ENCODE measurements at places on chromosomes 4 and X.

GRCh38 chr4:79083406-79084010 lies 144.3 kb upstream of the PAQR3 start:
- no peak for DNase-seq

GRCh38 chr4:181870326-181870725 lies 372.9 kb upstream of the TENM3 start:
- no peak for DNase-seq

- no peak for DNase-seq
Observed at GRCh38 chr4:158835226-158836001, 66.6 kb downstream of the FNIP2 start.

GRCh38 chrX:7514871-7515599 lies 327.9 kb upstream of the VCX start:
- DNase-seq = no peak

GRCh38 chrX:40182615-40183014 lies 84.9 kb upstream of the BCOR start:
- DNase-seq = no peak

- DNase-seq = no peak
Observed at GRCh38 chr4:186104890-186105646, 564 bp downstream of the FAM149A start.

GRCh38 chrX:73478961-73479360 lies 32.1 kb downstream of the CDX4 start:
- DNase-seq = no peak

DNA sequence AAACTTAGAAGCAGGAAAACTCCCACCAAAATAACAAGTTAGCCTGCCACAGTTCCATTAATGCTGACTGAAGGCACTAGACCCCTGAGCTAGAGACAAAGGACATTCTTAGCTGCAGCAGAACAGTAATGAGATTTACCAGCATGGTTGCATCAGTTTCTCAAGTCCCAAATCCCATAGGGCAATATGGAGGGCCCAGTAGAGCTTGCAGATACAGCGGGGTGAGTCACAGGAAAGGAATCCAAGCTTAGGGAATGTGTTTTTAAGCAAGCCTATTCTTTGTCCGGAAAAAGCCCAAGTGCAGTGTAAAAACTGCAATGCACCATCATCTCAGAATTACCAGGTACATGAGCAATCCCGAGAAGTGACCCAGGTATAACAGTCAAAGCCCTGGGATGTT lies 51.3 kb upstream of the EXOC1L start:
- no peak for DNase-seq

DNA sequence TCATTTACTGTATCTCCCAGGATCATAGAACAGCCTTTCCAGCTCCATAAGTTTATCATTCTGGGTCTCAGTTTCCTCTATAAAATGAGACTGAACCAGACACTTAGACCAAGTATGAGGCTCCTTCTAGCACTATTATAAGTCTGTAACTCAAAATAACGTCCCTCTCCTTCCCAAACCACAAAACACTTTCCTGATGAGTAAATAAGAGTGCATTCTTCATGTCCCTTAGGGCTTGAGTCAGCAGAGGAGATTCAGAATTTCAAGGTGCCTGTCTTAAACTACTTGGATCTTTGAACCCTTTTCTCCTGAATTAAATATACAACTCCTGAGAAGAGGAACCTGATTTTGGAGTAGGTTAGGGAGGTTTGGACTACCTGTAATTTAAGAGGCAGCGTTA lies 62.6 kb downstream of the GLRA2 start:
- no peak for DNase-seq

DNA sequence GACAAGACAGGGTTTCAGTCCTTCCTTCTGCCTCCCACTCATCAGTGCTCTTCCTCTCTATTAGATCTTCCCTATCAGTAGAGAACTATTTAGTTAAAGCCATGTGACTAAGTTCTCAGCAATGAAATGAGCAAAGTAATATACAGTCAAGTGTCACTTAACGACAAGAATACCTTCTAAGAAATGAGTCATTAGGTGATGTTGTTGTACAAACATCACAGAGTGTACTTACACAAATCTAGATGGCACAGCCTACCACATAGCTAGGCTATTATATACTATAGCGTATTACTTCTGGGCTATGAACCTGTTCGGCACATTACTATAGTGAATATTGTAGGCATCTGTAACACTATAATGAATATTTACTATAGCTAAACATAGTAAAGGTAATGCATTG lies 71.3 kb downstream of the POU4F2 start:
- no peak for DNase-seq

- no peak for DNase-seq
Observed at GRCh38 chr4:56187688-56188087, 199.6 kb downstream of the AASDH start.

DNA sequence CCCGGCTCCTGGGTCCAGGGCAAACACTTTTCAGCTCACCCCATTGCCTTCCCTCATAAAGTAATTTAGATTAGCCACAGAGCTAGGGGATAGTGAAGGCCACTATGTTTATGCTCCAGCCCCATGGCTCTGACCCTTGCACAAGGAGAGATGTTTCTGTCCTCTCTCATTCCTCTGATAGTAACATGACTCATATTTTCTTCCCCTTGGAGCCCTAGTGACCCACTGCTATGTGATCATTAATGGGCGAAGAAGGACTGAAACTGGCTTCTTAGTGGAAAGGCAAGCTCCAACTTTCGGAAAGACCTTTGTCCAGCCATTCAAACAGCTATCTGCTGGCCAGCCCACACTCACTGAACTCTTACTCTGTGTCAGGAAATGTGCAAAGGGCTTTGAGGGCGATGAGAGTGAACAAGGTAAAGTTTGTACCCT lies 12.3 kb downstream of the CLDN2 start:
- DNase-seq = no peak

DNA sequence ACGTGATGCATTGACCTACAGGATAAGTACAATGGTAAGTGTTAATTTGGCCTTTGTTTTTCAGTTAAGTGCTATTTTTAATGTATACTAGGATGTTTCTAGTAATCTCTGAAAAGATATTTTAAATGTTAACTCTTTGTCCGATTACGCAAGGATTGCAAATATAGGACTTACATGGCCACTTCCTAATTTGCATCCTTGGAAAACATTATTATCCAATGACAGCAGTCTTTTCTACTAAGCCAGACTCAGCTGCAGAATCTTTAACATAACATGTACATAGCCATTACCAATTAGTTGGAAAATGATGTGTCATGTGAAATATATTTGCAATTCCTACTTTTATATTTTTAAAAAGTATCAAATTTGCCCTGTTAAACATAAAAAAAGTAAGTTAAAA lies 124.7 kb downstream of the MID1 start:
- no peak for DNase-seq

- no peak for DNase-seq
Observed at GRCh38 chrX:153406011-153406410, 4.9 kb upstream of the PNMA6E start.

GRCh38 chr4:55330241-55330640 lies 15.8 kb upstream of the SRD5A3 start:
- DNase-seq = no peak

Measured in NCI-H526 (cell line).